Mammary epithelial cell (primary cell): ENCODE measurements at places on chromosomes 16 and 17. TPM values are rescaled to one million over a fixed set of nuclear protein-coding genes. Genes with fewer than 3 reads are reported as not detected.

Gene BIRC5
- 25.7 and 44.8 TPM in 2 replicates for total RNA-seq

DNA sequence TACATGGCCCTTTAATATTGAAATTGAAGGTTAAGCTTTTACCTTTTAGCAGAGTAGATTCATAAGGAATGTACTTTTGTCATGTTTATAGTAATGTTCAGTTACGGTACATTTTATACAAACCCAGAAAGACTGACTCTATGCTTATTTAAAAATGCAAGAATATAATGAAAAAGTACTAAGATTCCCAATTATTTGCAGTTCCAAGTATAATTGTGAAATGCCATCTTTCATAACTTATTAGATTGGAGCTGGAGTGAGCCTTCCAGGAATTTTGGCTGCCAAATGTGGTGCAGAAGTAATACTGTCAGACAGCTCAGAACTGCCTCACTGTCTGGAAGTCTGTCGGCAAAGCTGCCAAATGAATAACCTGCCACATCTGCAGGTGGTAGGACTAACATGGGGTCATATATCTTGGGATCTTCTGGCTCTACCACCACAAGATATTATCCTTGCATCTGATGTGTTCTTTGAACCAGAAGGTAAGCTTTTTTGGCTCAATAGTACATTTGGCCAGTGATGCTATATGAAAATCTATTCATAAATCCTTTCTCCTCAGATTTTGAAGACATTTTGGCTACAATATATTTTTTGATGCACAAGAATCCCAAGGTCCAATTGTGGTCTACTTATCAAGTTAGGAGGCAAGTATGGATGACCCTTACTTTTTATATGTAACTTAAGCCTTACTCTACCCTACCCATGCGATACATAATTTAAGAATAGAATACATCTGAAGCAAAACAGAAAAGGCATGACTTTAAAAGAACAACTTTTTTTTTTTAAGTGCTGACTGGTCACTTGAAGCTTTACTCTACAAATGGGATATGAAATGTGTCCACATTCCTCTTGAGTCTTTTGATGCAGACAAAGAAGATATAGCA, 4.2 kb downstream of the SRSF2 start:
- no peak for DNase-seq

Gene CHST4
- 0.17 TPM for total RNA-seq

- no peak for DNase-seq
These were observed 32.7 kb downstream of the VPS53 start for GRCh38 chr17:681738-682529.

DNA sequence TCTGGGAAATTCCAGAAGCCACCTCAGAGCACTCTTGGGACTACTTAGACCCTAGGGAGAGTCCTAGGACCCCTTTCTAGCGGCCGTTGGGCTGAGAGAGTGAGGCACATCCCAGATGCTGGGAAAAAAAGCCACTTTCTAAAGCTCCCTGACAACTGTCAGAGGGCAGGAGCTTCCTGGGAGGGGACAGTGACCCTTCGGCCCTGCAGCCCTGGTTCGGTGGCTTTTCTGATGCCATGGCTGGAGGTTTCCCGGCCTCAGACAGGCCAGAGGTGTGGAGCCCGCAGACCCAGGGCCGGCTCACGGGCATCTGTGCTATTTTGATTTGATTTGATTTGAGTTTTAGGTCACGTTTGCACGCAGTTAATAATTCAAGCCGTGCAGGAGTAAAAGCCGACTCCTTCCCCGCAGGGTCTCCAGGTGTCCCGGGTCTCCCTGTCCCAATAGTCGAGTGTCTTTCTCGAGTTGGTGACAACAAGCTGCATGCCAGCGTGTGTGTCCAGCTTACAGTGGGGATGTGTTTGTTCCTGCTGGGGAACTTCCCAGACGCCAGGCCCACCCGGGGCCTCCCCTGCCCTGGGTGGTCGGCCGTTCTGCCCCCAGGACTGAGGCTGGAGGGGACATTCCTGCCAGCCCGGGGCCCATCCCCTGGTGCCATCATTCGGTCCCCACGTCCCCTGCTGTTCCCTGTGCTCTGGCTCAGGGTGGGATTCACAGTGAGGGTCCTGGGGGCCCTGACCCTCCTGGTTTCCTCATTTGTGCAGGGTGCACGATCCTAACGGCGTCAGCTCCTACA, 1.0 kb upstream of the CBFA2T3 start:
- DNase-seq = no peak

GRCh38 chr17:51904379-51904778, 254.1 kb downstream of the CA10 start:
- no peak for DNase-seq

GRCh38 chr17:9139695-9140094, 118.4 kb downstream of the NTN1 start:
- no peak for DNase-seq

- peak; percentile 94 for DNase-seq
These were observed 5.7 kb downstream of the MATCAP1 start for GRCh38 chr16:67177743-67178699.

Gene CD300H
- not detected for total RNA-seq

Gene GAN
- 14.9 and 18.0 TPM in 2 replicates for total RNA-seq

- DNase-seq = no peak
These were observed 38.8 kb downstream of the WSCD1 start for GRCh38 chr17:6108987-6109386.

- no peak for DNase-seq
These were observed 82.5 kb downstream of the NLK start for GRCh38 chr17:28124962-28125361.

DNA sequence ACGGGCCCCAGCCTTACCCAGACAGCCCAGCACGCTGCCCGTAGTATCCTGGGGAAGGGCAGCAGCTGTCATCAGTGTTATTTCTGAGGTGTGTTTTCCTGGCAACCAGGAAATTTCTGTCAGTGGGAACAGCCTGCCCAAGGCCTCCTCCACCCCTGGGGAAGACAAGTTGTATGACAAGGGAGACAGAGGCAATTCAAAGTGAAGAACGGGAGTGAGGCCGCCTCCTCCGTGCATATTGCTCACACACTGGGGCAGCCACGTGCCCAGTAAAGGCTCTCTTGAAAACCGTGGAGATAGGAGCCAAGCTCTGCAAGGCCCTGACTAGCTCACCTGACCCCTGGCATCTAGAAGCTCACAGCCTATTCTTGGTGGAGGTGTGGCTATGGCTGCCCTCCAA, 57.6 kb downstream of the RAI1 start:
- peak; percentile 59 for DNase-seq

DNA sequence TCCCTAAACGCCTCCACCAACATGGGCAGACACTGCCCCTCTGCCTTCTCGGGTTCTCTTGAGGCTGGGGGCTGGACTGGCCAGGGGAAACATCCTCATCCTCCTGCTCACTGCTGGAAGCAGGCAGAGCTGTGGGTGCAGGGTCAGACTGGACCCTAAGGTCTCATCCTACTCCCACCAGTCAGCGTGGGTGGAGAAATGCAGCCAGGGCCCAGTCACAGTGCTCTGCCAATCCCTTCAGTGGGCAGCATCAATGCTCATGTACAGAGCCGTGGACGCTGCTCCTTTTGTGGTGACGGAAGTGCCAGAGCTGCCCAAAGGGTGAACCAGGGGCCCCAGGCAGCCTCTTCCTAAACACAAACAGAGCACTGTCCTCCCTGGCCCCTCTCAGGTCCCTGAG, 13.4 kb upstream of the TBX2 start:
- DNase-seq = no peak

- no peak for DNase-seq
These were observed 22.8 kb downstream of the NUP85 start for GRCh38 chr17:75228305-75228704.

DNA sequence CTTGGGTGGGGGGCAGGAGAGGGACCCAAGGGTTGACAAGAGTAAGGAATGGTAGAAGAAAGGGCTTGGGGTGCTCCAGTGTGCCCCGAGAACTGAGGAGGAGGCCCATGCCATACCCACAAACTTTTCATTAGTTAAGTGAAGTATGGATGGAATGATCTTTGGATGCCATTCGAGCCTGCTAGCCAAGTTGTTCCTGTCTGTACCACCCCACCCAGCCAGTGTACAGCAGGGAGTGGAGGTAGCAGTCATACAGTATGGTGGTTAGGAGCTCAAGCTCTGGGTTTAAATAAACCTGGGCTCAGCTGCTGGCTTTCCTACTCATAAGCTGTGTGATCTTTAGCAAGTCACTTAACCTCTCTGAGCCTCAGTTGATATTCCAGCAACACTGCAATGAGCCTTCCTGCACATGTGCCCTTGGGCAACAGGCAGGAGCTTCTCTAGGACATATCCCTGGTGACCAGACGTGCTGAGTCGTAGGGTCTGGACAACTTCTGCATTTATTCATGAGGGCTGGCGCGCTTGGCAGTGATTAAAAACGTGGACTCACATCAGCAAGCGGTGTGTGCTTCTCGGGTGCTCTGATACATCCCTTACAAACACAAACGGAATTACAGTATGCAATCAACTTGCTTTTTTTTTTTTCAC, 22.9 kb downstream of the ITPRIPL2 start:
- peak; percentile 22 for DNase-seq

Gene NR1D1
- total RNA-seq = 25.9 and 32.3 TPM in 2 replicates

GRCh38 chr16:8452941-8453340, 137.4 kb downstream of the TMEM114 start:
- DNase-seq = no peak

Gene GLTPD2
- not detected in 2 replicates for total RNA-seq

DNA sequence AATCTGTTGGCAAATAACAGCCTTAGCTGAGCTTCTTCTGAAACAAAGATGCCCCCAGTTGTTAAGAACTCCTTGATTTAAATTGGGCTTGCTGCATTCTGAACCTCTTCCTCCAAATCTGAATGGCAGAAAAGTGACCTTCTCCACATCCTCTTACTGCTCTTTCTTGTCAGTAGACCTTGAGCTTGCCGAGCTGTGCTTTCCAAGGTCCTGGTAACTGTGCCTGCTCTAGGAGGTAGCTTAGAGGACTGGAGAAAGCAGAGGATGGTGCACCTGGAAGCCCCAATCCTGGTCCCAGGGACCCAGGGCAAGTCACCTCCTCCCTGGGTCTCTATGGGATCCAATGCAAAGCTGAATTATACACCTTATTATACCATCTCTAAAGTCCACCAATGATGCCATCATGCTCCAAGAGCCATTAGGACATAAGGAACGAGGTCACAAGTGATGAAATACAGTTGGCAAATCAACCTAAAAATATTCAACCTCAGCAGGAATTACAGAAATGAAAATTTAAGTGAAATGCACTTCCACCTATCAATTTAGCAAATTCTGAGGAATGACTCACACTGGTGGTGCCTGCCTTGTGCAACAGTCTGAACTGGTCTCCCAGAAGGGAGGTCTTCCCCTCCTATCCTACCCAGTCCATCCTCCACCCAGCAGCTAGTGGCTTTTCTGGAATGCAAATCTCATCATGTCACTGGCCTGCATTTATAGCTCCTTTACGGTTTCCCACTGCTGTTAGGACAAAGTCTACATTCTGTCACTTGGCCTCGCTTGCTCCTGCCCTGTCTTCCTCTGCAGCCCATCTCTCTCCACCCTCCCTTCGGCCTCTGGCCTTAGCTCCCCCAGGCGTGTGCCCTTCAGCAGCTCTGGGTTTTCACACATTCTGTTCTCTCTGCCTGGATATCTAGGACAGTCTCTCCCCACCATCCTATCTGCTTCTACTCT, 36.6 kb downstream of the TOM1L2 start:
- DNase-seq = peak; percentile 68

GRCh38 chr16:81940781-81941560, 70.3 kb downstream of the SDR42E1 start:
- DNase-seq = peak; percentile 63

GRCh38 chr16:6835516-6835915, 497.1 kb upstream of the RBFOX1 start:
- DNase-seq = no peak

DNA sequence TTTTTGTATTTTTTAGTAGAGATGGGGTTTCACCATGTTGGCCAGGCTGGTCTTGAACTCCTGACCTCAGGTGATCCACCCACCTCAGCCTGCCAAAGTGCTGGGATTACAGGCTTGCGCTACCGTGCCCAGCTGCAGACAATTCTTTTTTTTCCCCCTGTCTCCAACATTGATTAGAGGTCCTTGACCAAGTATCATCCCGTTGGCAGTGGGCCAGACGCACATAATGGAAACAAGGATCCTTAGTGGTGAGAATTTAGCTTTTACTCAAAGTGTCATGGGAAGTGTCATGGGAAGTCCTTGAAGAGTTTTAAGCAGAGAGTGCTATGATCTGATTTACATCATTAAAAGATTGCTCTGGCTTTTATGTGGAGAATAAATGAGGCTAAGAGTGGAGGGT, 2.1 kb upstream of the FBXO47 start:
- no peak for DNase-seq

Gene AXIN2
- total RNA-seq = 0.67 TPM

DNA sequence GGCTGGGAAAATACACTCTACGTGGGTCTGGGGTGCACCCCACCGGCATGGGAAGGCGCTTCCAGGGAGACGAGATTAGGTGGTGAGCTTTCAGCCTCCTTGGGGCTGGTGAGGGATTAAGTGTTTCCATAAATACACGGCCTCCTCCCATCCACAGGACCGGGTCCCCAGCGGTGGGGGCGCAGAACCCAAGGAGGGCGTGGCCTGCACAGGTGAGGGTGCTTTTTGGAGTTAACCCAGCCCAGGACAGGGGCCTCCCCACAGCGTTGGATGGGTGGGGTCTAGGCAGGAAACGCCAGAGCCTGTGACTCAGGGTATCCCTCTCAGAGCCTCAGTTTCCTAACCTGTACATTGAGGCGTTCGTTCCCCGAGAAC, 1.1 kb downstream of the C16orf74 start:
- no peak for DNase-seq

Gene TEX19
- total RNA-seq = not detected in 2 replicates

DNA sequence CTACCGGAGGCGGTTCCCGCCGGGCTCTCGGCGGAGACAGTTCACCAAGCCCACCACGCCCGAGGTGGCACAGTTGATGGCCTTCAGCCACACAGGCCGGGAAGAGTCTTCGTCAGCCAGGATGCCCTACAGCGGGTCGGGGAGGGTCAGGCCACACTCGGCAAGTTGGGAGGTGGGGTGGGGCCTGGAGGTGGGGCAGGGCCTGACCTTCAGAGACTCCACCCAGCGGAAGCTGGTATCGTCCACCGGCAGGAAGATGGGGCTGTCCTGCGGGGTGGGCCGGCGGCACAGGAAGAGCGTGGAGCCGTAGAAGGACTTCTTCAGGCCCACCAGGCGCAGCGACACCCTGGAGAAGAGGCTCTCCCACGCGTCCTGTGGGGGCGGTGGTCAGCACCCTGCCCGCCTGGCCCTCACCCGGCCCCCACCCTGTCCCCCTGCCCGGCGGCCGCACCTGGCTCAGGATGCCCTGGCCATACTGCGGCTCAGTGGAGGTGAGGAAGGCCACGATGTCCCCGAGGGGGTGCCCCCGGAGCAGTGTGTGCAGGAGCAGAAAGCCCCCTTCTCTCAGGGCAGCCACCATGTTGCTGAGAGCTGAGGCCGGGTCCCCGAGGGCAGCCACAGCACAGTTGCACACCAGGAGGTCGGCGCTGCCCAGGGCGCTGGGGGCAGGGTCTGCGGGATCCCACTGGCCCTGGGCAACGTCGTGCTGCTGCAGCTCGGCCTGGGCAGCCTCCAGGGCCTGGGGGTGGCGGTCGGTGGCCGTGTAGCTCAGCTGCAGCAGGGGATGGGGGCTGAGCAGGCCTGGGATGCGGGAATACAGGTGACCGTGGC, 12.8 kb downstream of the FASN start:
- DNase-seq = no peak
